ENCODE measurements at places on chromosomes 4 and X. TPM values are rescaled to one million over a fixed set of nuclear protein-coding genes. Genes with fewer than 3 reads are reported as not detected.

The KLHL8 gene
- 8.5 TPM for total RNA-seq

DNA sequence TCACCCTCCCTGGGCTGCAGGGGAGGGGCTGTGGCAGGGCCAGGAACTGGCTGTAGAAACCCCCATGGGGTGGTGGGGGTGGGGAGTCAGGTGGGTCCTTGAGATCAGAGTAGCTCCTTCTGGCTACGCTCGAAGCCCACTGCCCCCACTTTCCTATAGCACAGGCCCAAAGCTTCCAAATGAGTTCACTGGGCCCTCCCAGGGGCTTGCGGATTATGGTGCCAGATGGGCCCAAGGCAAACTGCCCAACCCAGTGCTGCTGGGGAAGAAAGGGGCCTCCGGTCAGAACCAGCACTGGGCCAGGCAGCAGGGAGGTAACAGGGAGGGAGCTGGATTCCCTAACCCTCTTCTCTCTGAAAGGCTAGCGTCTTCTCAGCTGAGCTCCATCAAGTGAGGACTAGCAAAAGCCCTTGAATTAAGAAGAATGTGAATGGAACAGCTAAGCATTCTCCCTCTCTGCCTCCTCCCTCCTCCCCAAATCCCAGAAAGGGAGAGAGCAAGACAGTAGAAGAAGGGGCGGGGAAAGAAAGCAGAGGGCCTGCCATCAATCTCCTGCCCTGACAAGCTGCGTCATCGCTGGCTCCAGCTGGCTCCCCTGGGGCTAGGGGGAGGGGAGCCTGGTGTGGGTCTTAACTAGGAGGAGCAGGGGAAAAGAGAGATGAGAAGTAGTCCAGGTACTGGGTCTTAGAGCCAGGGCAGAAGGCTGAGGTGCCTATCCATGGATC lies 34.7 kb downstream of the FRMPD3 start:
- no peak for DNase-seq

GRCh38 chr4:169312690-169313422 lies 42.1 kb upstream of the SH3RF1 start:
- DNase-seq = no peak

DNA sequence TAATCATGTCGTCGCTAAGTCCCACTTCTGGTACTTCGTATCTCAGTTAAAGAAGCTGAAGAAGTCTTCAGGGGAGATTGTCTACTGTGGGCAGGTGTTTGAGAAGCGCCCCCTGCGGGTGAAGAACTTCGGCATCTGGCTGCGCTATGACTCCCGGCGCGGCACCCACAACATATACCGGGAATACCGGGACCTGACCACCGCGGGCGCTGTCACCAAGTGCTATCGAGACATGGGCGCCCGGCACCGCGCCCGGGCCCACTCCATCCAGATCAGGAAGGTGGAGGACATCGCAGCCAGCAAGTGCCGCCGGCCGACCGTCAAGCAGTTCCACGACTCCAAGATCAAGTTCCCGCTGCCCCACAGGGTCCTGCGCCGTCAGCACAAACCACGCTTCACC lies 11.3 kb downstream of the PNCK start:
- DNase-seq = no peak

The RBM46 gene
- not detected for total RNA-seq

The CXCL9 gene
- not detected for total RNA-seq

DNA sequence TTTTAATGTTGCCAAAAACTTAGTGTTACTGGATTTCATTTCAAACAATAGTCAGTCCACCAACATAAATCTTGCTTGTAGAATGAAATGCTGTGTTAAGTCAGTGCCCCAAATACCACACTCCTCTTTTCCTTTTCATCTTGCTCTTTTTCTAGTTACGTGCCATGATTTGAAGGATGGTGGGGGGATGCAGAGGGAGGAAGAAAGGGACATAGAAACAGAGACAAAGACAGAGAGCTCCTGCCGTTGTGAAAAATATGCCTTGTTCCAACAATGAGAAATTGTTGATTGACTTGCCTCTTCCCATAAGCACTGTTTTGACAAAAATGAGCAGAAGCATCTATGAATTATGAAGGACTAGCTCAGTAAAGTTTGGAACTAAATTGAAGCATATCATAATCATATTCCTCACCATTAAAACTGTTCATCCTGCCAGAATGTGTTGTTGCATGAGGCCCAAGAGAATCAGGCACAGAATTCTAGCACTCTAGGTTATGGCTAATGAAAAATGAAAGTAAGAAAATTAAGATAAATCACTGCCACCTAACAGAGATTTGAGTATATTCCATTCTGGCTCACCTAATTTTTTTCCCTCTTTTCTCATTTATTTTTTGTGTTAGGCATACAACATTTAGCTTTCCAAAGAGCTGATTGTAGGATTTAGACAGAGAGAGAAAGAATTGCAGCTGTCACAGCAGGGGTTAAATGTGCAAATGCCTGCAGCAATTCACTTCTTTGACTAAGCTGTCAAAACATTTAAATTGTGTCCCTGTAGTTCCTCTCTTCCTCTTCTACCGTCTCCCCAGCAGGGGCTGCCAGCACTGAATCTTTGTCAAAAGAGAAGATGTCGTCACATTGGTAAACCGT lies 111.6 kb upstream of the PTPN13 start:
- no peak for DNase-seq

GRCh38 chr4:147050356-147050765 lies 104.7 kb upstream of the TTC29 start:
- DNase-seq = no peak

The FAM114A1 gene
- total RNA-seq = 73.7 TPM

DNA sequence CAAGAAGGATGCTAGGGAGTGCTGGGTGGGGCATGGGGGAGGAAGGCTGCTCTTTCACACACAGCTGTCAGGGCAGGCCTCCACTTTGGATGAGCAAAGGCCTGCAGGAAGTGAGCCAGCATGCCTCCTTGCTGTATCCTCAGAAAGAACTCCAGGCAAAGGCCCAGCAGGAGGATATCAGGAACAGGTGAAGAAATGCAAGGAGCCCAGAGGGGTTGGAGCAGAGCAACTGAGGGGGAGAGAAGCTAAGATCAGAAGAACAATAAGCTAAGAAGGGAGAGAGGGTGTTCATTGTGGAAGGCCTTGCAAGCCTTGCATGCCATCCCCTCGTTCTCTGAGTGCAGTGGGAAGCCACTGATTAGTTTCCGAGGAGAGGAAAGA lies 115.1 kb downstream of the CAMK2D start:
- DNase-seq = peak; percentile 36

GRCh38 chrX:153573984-153574383 lies 25.0 kb downstream of the CCNQ start:
- no peak for DNase-seq

- DNase-seq = no peak
These were observed 497.3 kb upstream of the PITX2 start for GRCh38 chr4:111120191-111120590.

GRCh38 chr4:47913330-47913729 lies 1.1 kb downstream of the NFXL1 start:
- DNase-seq = no peak

DNA sequence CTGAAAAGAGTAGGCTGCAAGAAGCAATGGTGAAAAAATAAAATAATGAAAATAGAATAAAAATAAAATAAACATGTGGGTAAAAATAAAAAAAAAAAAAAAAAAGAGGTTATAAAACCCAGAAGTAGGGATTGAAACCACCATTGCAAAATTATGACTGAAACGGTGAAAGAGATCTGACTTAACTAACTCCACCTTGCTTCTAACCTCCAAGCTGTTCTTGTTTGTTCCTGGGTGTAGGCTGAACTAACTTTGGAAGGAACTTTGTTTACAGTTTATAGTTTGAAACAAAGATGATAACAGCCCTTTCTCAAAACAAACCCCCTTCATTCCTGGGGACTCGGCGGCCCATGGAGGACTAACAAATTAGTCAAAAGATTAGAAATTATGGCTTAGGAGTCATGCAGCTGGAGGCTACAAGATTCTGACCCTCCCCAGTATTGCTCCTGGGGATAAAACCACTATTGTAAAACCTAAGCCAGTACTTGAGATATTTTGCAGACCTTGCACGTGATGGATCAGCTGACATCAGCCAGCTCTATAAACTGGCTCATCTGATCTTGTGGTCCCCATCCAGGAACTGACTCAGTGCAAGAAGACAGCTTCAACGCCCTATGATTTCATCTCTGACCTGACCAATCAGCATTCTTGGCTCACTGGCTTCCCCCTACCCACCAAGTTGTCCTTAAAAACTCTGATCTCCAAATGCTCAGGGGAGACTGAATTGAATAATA lies 30.4 kb downstream of the DDX60L start:
- DNase-seq = no peak

The RAPGEF2 gene
- 29.8 TPM for total RNA-seq

The HERC5 gene
- 3.6 TPM for total RNA-seq

DNA sequence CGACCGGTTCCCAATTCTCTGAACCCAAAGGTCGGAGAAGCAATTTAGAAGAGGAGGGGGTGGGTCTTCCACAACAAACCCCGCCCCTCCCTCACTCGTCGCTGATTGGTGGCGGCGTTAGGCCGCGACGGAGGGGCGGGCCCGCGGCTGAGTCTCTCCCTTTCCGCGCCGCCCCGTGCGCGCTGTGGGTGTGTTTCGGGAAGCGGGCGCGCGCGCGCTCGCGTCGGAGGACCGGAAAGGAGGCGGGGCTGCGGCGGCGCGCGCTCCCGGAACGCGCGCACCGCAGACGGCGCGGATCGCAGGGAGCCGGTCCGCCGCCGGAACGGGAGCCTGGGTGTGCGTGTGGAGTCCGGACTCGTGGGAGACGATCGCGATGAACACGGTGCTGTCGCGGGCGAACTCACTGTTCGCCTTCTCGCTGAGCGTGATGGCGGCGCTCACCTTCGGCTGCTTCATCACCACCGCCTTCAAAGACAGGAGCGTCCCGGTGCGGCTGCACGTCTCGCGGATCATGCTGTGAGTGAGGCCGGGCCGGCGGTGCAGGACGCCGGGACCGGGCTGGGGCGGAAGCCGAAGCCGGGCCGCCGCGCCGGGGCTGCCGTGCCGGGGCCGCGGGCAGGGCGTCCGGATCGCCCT lies at the start of gene SPCS3:
TSS of gene SPCS3 (plus strand) at position 263 of the 636 bp plus-strand sequence. CDS start at position 374, 111 bp downstream.
- peak; percentile 93 for DNase-seq

GRCh38 chr4:141620715-141621114 lies 15.7 kb upstream of the IL15 start:
- no peak for DNase-seq

DNA sequence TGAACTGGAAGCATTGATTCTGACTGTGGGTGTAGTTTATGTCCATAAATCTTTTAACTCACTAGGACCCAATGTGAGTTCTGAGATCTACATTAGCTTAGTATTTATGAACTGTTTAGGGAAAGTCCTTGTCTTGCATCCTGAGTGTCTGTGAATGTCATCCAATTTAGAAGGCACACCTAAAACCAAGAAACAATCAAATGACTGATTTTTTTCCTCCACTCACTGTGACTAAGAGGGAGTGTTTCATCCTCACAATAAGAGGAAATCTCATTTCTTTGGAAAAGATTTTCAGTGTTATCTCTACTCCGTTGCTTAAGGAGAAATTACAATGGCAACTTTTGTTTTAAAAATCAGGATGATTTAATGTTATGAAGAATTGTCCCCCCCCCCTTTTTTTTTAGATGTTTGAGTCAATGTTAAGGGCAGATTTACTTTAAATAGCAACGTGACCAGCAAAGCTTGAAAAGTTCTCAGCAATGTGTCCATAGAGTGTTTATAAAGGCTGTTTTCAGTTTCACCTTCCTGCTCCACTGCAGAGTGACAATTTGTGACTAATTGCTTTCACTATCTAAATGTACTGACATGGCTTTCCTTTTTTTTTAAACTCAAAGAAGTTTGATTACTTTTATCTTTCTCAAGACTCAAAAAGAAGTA lies 173.0 kb downstream of the SPCS3 start:
- DNase-seq = no peak

The SHROOM4 gene
- total RNA-seq = 1.1 TPM

- DNase-seq = no peak
These were observed 39.4 kb downstream of the ARHGAP6 start for GRCh38 chrX:11626351-11626750.

The RAB39B gene
- not detected for total RNA-seq

The PASD1 gene
- total RNA-seq = not detected

The SYNPO2 gene
- 0.87 TPM for total RNA-seq

All from PC-9 (cell line).